Activated T-cell treated with anti-CD3 and anti-CD28 coated beads, Interleukin-2, amount 50 U/mL, for 72 hours (primary cell): ENCODE measurements at places on chromosomes 7 and 10. TPM values are rescaled to one million over a fixed set of nuclear protein-coding genes. Genes with fewer than 3 reads are reported as not detected.

DNA sequence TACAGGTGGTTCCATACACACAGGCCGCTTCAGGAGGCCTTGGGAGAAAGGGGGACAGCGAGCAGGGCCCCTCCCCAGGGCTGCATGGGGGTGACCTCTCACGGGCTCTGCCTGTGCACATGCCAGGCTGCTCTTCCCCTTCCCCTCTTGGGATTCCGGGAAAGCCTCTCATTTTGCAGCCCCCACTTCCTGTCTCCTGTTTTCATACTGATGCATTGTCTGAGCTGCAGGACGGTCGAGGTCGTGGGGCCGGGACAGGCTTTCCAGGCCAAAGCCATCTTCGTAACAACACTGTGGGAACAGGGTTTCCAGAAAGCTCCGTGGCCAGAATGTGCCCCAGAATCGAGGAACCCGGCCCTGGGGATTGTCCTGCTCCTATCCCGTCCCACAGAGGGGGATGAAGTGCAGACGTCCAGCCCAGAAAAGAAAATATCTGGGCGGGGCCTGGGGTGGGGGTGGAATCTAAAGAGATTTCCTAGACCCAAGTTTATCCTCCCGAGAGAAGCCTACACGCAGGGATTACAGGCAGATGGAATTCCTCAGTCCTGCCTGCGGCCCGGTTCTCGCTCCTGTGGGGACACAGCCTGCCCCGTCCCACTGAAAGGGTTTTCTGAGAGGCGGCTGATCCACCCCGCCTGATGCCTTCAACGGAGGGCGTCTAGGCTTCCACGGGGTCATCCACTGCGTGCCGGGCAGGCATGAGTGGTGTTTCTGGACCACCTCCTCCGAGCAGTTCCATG is 29.5 kb upstream of the DNAAF5 start:
- no peak for DNase-seq
- H3K27me3 ChIP-seq: no peaks in the 10 kb centered on the region
- H3K4me3 ChIP-seq: no peak overlapping the region
- H3K27ac ChIP-seq: no peak overlapping the region

DNA sequence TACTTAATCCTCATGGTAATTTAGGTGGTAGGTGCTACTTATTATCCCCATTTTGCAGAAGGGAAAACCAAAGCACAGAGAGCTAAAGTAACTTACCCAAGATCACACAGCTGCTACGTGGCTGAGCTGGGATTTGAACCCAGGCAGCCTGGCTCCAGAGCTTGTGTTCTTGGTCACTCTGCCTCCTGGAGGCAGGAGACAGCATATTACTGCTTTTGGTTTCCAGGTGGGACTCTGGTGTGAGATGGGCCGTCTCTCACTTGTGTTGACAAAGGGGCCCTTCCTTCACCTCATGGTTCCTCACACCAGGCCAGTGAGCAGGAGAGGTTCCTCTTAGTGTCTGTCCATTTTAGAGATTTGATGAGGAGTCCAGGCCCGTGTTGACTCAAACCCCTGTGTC is 79.8 kb upstream of the PPIF start:
- no peaks in the 10 kb centered on the region for H3K27me3 ChIP-seq
- no peaks in the 10 kb centered on the region for H3K36me3 ChIP-seq
- peaks cover 26% of the 10 kb centered on the region for H3K4me1 ChIP-seq

FAM25G gene
- not detected for total RNA-seq

OGA gene
- 170 TPM for total RNA-seq

GRCh38 chr7:155593461-155594162 is 47.3 kb upstream of the CNPY1 start:
- H3K27ac ChIP-seq: no peak overlapping the region
- peaks cover 11% of the 10 kb centered on the region for H3K4me1 ChIP-seq
- peaks cover 5% of the 10 kb centered on the region for H3K27me3 ChIP-seq
- no peaks in the 10 kb centered on the region for H3K36me3 ChIP-seq

GRCh38 chr10:113425541-113425951 is 127.3 kb upstream of the HABP2 start:
- DNase-seq: no peak
- H3K36me3 ChIP-seq: no peaks in the 10 kb centered on the region
- H3K27ac ChIP-seq: no peak overlapping the region
- H3K4me1 ChIP-seq: no peaks in the 10 kb centered on the region

DNA sequence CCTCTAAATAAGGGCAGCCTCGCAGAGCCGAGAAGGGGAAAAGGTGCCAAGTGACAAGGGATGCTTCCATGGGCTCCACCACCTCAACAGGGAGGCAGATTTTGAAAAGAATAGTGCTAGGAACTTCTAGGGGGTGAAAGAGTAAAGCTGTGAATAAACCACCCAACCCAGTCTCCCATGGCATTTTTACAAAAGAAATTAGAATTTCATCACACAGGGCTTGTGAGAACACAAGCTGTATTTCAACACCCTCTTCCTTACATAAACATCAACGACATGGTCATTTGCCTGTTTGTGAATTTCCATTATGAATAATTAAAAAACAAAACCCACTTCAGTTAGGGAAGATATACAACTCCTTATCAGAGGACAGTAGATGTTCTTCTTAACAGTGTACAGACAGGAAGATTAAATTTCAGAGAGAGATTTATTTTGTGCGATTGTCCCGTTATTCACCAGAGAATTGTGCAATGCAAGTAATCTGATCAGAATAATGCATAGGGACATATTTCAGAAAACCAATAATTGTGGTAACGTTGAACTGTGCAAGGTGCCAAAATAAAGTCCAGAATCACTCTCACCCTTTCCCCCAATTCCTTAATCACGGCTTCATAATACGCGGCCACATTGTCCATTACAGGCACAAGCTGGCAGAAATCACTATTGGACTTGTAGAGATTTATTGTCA is 207.8 kb upstream of the MGMT start:
- H3K4me3 ChIP-seq: no peak overlapping the region
- H3K27me3 ChIP-seq: peaks cover 6% of the 10 kb centered on the region

LRRC17 gene
- total RNA-seq: 0.31 TPM

GIMAP7 gene
- total RNA-seq: 45.1 TPM

AKR1C3 gene
- 0.96 TPM for total RNA-seq

- no peaks in the 10 kb centered on the region for H3K4me1 ChIP-seq
- no peak overlapping the region for H3K27ac ChIP-seq
Measured at GRCh38 chr7:138948403-138948802, 32.8 kb downstream of the KIAA1549 start.

DNA sequence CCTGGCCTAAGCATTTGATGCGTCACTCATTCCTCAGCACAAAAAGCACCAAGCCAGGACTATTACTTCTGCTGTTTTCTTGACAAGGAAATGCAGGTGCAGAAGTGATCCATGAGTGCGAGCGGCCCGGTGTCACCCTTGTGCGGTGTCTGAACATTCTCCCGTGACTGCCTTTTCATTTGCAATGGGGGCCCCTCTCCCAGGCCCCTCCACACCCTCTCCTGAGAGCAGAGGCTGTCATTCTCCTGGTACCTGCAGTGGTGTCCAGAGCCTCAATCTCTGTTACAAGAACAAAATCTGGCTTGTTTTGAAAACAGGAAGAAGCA is 213.1 kb downstream of the DIP2C start:
- no peak overlapping the region for H3K4me3 ChIP-seq
- DNase-seq: no peak
- no peak overlapping the region for H3K27ac ChIP-seq
- H3K27me3 ChIP-seq: no peaks in the 10 kb centered on the region

CFAP46 gene
- total RNA-seq: 0.16 TPM

- H3K36me3 ChIP-seq: no peaks in the 10 kb centered on the region
- no peak overlapping the region for H3K27ac ChIP-seq
- peaks cover 6% of the 10 kb centered on the region for H3K4me1 ChIP-seq
- H3K27me3 ChIP-seq: peaks cover 15% of the 10 kb centered on the region
- H3K4me3 ChIP-seq: no peak overlapping the region
- no peak for DNase-seq
Measured at GRCh38 chr10:77921395-77921794, 5.2 kb downstream of the DLG5 start.

- H3K27me3 ChIP-seq: peaks cover under 1% of the 10 kb centered on the region
- H3K27ac ChIP-seq: no peak overlapping the region
- DNase-seq: no peak
- no peaks in the 10 kb centered on the region for H3K4me1 ChIP-seq
- H3K4me3 ChIP-seq: no peak overlapping the region
- H3K36me3 ChIP-seq: no peaks in the 10 kb centered on the region
Measured at GRCh38 chr10:5613481-5614154, 52.8 kb downstream of the ASB13 start.

BET1 gene
- total RNA-seq: 23.8 TPM

EPHB6 gene
- total RNA-seq: 13.6 TPM

DNA sequence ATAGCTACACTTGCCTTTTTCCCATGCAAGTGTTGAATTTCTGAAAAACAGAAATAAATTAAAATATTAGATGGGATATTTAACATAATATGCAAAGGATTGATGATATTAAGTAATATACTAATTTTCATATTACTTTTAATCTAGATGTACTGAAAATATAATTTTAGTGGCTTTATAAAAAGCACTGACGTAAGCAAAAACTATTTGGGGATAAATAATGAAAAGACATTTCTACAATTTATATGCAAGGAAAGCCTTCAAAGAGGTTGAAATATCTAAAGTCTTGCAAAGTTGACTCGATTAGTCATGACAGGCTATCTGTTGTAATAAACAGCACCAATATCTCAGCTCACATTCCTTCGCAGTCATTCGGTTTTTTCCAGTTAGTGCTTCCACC is 94.9 kb upstream of the ABCB5 start:
- H3K4me1 ChIP-seq: no peaks in the 10 kb centered on the region
- H3K27ac ChIP-seq: no peak overlapping the region
- H3K27me3 ChIP-seq: no peaks in the 10 kb centered on the region
- no peak overlapping the region for H3K4me3 ChIP-seq

PLA2G12B gene
- total RNA-seq: not detected

H2BK1 gene
- 3.4 TPM for total RNA-seq

EIF5AL1 gene
- total RNA-seq: 0.10 TPM

HDAC9 gene
- 2.9 TPM for total RNA-seq

- H3K36me3 ChIP-seq: no peaks in the 10 kb centered on the region
- H3K4me1 ChIP-seq: no peaks in the 10 kb centered on the region
- no peak overlapping the region for H3K27ac ChIP-seq
- H3K4me3 ChIP-seq: no peak overlapping the region
- H3K27me3 ChIP-seq: no peaks in the 10 kb centered on the region
- DNase-seq: no peak
Measured at GRCh38 chr10:91271886-91272285, 51.4 kb downstream of the PCGF5 start.

- no peak overlapping the region for H3K27ac ChIP-seq
- DNase-seq: no peak
- no peaks in the 10 kb centered on the region for H3K4me1 ChIP-seq
- no peak overlapping the region for H3K4me3 ChIP-seq
- no peaks in the 10 kb centered on the region for H3K36me3 ChIP-seq
- H3K27me3 ChIP-seq: peaks cover 33% of the 10 kb centered on the region
Measured at GRCh38 chr10:86988520-86988919, 20.2 kb downstream of the ADIRF start.

GRCh38 chr10:11424456-11425295 is 186.8 kb downstream of the USP6NL start:
- H3K27ac ChIP-seq: no peak overlapping the region
- peaks cover 11% of the 10 kb centered on the region for H3K36me3 ChIP-seq
- no peaks in the 10 kb centered on the region for H3K27me3 ChIP-seq
- DNase-seq: no peak
- H3K4me3 ChIP-seq: no peak overlapping the region
- peaks cover 14% of the 10 kb centered on the region for H3K4me1 ChIP-seq

GRCh38 chr10:100468322-100468721 is 5.5 kb downstream of the WNT8B start:
- H3K27me3 ChIP-seq: peaks cover 9% of the 10 kb centered on the region
- H3K36me3 ChIP-seq: no peaks in the 10 kb centered on the region
- no peak overlapping the region for H3K27ac ChIP-seq
- H3K4me3 ChIP-seq: no peak overlapping the region

AKR1D1 gene
- total RNA-seq: not detected

DNA sequence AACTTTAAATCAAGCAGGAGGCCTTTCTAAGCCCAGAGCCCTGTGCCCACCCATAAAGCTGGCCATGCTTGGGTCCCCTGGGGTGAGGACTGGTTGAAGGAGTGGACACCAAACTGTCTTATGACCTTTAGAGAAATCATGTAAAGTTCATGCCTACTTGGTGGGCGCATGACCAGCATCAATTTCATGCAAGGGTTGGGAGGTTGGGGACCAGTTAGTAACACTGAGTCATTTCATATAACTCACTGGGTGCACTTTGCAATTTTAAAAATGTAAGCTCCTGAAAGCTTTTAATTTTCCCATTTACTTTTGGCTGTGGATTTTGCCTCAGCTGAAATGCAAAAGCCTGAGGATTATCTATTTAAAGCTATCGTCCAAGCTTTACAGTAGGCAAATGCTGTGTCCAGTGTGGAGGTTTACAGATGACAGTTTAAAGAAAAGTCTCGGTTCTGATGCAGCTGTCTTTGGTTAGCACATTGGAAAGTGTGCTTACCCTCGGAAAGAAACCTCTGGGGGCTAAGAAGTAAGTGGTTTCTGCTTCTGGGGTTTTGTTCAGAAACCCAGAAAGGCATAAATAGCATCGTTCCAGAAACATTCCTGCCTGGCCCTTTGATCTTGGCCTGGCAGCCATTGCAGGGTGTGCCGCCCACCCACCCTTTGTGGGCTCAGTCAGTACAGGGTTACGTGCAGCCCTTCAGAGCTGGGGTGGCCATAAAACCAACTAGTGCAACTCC is 48.8 kb upstream of the CHST15 start:
- H3K36me3 ChIP-seq: no peaks in the 10 kb centered on the region
- no peaks in the 10 kb centered on the region for H3K4me1 ChIP-seq
- DNase-seq: no peak
- H3K27ac ChIP-seq: no peak overlapping the region
- H3K4me3 ChIP-seq: no peak overlapping the region

DNA sequence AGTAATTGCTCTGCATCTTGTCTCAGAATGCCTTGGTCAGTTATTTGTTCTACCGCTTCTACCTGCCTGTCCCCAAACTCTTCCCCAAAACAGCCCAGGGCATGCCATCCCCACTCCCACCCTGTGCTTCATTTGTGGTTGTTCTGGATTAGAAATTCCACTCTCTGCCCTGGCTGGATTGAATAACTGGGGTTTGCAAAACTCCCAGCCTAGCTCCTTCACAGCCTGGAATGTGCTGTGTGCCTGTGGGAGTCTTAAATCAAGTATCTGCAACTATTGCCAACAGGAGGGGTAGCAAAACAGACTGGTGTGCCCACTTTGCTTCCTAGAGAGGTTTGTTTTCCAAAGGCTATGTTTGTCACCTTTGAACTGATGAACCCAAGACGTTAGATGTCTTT is 24.2 kb downstream of the TSPAN15 start:
- DNase-seq: no peak
- no peaks in the 10 kb centered on the region for H3K36me3 ChIP-seq
- H3K4me1 ChIP-seq: no peaks in the 10 kb centered on the region

ITGA8 gene
- not detected for total RNA-seq

DNA sequence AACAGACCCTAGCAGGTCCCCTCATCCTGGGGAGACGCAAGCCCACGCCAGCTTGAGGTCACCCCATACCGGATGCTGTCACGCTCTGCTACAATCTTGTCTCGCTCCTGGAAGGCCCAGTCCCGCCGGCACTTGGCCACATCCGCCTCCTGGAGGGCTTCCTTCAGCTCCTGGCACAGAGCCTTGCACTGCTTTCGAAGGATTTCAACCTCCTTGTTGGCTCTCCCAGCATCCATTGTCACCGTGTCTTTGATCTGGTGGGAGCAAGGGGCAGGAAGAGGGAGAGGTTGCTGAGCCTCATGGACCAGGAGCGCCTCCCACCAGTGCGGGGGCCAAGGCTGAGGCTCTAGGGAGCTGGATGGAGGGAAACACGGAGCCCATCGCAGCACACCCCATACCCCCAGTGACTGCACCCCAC is 90.9 kb downstream of the DLG5 start:
- DNase-seq: no peak
- peaks cover 24% of the 10 kb centered on the region for H3K4me1 ChIP-seq
- H3K27me3 ChIP-seq: no peaks in the 10 kb centered on the region
- H3K36me3 ChIP-seq: no peaks in the 10 kb centered on the region

GRCh38 chr7:135706038-135706742 is 21.8 kb downstream of the SLC13A4 start:
- no peaks in the 10 kb centered on the region for H3K4me1 ChIP-seq
- H3K27me3 ChIP-seq: no peaks in the 10 kb centered on the region
- no peaks in the 10 kb centered on the region for H3K36me3 ChIP-seq
- no peak overlapping the region for H3K27ac ChIP-seq
